ENCODE measurements at places on chromosomes 5 and 9. TPM values are rescaled to one million over a fixed set of nuclear protein-coding genes. Genes with fewer than 3 reads are reported as not detected.

DNA sequence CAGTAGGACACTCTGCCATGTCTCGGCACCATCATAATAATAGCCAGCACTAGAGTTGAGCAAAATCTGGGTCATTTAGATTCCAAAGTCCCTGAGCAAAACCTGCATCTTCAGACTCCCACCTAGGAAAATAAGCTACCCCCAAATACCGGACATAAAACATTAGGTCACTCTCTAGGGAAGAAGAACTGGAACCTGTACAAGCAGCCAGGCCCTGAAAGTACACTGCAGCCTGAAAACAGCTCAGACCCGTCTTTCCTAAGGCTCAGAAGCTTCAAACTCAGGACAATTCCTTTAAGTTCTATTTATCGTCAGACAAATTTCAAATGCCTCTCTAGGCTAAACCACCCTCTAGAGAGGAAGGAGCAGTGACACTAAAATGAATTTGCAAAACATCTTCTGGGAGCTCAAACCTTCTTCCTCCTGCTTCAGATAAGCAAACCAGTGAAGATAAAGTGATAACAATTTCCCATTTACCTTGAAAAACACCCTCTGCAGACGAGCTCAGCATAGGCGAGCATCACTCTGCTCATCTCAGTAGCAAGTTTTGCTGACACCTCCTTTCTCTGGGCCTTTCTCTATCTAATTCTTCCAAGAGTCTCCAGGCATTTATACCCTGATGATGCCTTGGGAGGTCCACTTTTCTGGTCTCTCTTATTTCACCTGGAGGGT lies 34.0 kb downstream of the ADAM19 start:
- no peak for DNase-seq

DNA sequence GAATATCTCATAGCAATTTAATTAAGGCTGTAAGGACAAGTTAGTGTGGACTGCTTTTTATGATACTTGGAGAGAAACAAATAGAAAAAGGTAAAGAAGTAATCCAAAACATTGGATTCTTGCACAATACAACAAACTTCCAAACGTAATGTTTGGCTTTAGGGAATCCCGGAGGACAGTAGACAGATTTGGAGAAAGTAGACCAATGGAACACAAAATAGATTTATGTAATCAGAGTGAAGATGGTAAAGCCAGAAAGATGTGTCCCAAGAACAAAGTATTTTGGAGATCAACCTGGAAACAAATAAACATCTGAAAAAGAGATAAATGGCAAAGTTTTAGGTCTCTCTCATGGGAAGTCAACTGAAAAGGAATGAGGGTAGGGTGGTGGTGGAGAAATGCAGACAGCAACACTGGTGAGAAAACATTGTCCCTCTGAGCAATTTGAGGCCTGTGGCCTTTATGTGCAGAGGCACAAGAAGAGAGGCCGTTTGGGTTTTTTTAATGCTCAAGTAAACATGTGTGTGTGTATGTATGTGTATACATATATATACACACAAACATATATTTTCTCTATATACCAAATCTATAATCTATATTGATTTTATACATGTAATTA lies 620.6 kb downstream of the PDE4D start:
- no peak for DNase-seq

DNA sequence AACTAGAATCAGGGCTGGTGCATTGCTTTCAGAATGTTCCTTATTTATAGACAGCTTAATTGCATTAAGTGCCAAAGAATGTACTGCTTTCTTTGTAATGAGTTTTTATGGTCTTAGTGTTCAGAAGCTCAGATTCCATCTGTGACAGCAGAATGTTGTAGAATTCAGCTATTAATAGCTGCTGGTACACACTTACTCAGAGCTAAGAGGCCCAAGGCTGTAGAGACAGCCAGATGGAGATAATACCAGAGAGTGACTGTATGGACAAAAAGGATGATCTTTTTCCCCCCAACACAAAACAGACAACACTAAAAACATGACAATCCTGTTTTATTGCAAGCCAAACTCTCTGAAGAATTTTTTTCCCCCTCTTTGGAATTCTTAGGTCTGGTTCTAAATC lies 50.2 kb downstream of the PPP2R2B start:
- no peak for DNase-seq

Gene ANKS6
- total RNA-seq: 21.8 TPM

GRCh38 chr5:156913719-156914370 lies 49.2 kb downstream of the TIMD4 start:
- DNase-seq: no peak

- DNase-seq: peak; percentile 25
Measured at GRCh38 chr9:130023144-130023787, 19.7 kb downstream of the FNBP1 start.

DNA sequence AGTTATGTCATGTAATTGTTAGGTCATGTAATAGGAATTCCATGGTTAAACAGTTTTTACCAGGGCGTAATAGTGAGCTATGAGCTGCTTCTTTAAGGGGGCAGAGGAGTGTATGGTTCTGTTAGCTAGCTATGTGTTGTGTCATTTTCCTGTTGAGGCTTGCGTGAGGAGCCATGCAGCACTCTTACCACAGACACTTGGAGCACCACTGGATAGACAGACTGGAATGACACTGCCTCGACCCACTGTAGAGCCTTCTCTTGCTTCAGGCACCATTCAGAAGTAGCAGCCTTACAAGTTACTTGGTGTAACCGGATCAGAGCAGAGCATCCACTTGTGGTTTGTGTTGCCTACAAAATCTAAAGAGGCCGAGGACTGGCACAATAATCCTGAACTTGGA lies 28.3 kb upstream of the STOM start:
- peak; percentile 91 for DNase-seq

Gene DCTN4
- total RNA-seq: 122 TPM

Gene GFRA3
- not detected for total RNA-seq

- DNase-seq: no peak
Measured at GRCh38 chr5:135489466-135490244, 37.5 kb upstream of the TIFAB start.

- no peak for DNase-seq
Measured at GRCh38 chr9:84271921-84272556, 68.5 kb downstream of the SLC28A3 start.

GRCh38 chr5:169299663-169300467 lies 1.1 kb downstream of the SLIT3 start:
- DNase-seq: no peak

GRCh38 chr5:88826646-88827585 lies 56.1 kb downstream of the MEF2C start:
- no peak for DNase-seq

Gene FOXD4L4
- total RNA-seq: 1.2 TPM

- no peak for DNase-seq
Measured at GRCh38 chr5:21244982-21245381, 1257.0 kb upstream of the CDH18 start.

DNA sequence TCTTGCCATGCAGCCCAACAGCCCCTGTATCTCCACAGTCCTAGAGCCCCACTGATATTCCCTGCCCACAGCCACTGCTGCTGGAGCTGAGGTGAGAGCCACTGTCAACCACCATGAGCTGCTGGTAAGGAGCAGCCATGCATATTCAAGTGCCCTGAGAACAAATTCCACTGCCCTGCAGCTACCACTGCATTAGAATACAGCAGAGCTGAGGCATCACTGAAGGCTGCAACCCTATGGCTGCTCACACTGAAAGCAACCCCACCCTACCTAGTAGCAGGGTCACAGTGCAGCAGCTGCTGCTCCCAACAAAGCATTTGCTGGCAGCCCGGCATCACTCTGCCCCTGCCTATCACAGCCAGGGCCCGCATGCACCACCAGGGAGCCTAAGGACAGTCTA lies 68.6 kb downstream of the SKIC3 start:
- no peak for DNase-seq

DNA sequence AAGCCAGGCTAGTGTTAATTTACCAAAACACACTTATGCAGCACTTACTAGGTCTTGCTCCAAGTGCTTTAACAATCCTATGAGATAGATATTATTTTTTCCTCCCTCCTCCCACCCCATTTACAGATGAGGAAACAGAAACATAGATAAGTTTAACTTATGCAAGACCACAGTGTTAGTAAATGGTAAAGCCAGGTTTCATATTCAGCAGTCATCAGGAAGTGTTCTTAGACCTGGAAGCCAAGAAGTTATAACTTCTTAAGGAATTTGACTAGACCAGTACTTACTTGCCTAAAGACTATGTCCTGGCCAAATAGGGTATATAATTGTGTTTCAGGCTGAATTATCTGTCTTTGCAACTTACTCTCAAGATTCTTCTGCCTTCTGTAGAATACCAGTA lies 15.9 kb downstream of the ABHD17B start:
- peak; percentile 5 for DNase-seq

GRCh38 chr9:13027879-13028278 lies 251.6 kb downstream of the MPDZ start:
- DNase-seq: no peak

GRCh38 chr9:129434187-129434586 lies 186.7 kb downstream of the C9orf50 start:
- no peak for DNase-seq

- DNase-seq: no peak
Measured at GRCh38 chr9:108153416-108153815, 663.8 kb upstream of the KLF4 start.

- peak; percentile 59 for DNase-seq
Measured at GRCh38 chr5:146340260-146341081, 1.8 kb downstream of the POU4F3 start.

Gene FIBCD1
- total RNA-seq: 2.8 TPM

Gene ADAMTSL1
- total RNA-seq: not detected

DNA sequence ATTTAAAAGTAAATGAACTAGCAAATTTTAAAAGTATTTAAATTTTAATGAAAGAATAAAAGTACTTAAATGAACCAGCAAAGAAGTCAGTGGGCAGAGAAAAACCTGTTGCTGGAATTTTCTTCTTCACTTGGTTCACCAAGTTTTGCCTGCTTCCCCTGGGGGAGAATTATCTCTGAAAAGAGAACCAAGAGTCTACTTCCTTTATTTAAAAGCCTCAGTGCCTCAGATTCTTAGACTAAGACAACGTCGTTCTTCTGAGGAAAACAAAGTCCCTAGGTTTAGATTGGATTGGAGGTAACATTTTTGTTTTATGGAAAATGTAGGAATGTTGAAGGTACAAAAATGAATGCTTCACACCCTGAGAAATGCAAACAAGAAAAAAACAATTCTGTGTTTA lies 7.4 kb upstream of the KLF4 start:
- DNase-seq: no peak

DNA sequence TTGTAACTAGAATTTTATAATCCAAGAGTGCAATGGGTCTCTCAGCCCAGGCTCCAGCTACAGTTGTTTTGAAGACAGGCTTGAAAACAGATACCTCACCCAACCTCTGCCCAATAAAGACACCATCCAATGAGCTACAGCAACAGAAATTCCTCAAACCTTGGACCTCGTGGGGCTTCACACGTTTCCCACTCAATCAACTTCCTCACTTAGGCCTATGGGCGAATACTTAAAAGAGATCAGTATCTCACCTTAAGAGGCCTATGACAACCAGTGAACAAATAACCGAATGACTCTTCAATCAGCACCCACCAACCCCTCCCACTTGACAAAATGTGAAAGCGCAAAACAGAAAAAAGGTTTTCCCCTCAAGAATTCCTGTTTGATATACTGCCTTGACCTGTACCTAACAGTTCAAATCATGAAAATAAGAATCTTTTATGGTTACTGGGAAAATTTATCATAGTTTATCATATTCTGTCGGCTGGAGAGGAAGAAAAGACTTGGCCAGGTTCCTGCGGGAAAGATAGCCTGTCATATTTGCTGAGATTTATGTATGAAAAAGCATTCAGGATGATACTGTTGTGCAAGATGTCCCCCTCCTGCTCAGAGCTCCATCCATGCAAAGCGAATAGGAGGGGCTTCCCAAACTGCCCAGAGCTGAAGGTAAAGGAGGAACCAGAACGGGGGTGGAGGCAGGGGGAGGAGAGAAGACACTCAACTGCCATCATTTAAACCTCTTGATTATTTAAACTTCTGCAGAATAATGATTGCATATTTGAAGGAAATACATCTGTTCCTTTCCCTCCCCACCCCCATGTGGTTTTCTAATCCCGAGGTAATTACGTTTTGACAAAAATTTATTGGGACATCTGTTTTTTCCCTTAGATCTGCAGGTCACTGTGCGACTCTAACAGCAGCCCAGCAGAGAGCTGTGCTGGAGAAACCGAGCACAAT lies 256.3 kb downstream of the NFIB start:
- DNase-seq: no peak

Gene SCGB3A2
- total RNA-seq: not detected

DNA sequence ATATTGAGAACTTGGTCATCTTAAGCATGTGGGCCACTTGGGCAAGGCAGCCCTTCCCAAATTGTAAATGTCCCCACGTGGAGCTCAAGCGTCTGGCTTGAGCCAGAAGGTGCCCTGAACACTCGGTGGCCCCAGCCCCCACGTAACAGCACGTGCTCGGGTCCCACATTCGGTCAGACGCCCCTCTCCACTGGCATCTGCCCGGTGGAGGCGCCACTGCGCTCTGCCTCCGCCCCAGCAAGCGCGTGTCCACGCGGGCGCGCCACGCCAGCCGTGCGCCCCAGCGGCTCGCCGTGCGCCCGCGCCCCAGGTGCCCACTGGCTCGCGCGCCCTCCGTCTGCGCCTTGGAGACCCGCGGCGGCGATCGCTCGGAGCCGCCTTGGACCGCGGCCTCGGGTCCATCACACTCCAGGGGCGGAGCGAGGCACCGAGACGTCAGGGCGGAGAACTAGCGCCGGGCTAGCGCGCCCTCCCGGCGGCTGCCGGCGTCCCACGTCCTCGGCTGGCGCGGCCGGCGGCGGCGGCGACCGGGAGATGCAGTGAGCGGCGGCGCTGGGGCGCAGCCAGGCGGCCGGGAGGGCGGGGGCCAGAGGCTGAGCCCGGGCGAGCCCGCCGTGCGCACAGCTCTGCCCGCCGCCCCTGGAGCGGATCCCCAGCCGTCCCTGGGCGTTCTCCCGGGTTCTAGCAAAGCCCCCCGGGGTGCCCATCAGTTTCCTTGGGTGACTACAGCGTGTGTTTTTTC lies at the start of gene PALM2AKAP2:
Gene PALM2AKAP2 (plus strand): TSS at position 488 of the 742 bp plus-strand sequence. CDS start 291 bp downstream, outside the sequence.
- peak; percentile 60 for DNase-seq

DNA sequence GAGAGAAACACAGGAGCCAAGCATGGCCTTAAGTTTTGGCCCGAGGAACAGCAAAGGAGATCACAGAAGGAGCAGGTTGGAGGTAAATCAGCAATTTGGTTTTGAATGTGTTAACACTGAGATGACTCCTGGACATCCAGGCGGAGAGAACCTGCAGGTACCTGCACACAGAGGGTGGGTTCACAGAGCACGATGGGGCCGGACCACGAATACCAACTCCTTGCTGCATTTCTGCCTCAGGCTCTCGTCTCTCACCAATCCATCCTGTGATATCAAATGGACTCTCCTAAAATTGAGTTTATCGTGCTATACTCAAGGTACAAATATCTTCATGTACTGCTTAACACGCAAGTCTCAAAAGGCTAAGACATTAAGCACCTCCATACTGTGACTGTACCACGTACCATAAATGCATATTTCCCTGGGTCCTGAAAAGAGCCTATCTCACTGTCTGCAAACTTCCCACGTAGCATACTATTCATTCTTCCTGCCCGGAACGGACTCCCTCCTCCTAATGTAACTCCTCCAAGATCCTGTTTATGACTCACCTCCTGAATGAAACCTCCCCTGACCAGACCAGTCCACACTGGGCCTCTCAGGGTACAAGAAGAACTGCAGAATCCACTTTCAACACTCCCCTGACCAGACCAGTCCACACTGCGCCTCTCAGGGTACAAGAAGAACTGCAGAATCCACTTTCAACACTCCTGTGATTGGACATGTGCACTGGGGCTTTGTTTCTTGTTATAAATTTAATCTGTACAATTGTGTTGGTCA lies 380.8 kb upstream of the RFX3 start:
- DNase-seq: peak; percentile 86

Gene TAF1L
- total RNA-seq: not detected

Data from MCF 10A (cell line).